ENCODE measurements at places on chromosomes 1 and 21. TPM values are rescaled to one million over a fixed set of nuclear protein-coding genes. Genes with fewer than 3 reads are reported as not detected.

GPR25 gene
- 0.32 TPM for total RNA-seq

ACTL8 gene
- not detected for total RNA-seq

USH2A gene
- total RNA-seq: not detected

OR2T11 gene
- not detected for total RNA-seq

PRELP gene
- 91.8 TPM for total RNA-seq

GRCh38 chr1:151197863-151198253 lies 494 bp upstream of the PIP5K1A start:
- no peak for DNase-seq

- no peak for DNase-seq
These were observed 161.3 kb downstream of the CLEC20A start for GRCh38 chr1:178335426-178335825.

DNA sequence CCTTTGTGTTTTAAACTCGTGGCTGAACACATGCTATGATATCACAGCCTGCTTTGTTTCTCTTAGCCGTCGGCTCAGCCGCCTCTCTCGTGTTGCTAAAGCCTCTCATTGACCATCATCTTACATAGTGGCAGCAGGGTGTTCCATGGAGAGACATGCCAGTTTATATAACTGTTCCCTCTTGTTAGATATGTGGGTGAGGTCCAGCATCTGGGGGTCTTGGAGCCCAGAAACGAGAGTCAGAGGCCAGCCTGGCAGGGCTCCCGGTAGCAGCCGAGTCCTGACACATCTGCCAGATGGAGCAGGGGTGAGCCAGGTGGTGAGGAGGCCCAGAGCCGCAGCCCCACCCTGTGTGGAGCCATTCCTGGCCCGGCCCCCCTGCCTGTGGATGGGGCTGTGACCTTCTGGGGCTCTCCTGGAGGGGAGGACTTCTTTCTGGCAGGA lies 11.9 kb downstream of the PODN start:
- DNase-seq: peak; percentile 59

- no peak for DNase-seq
These were observed 546.2 kb upstream of the ADGRL2 start for GRCh38 chr1:81254560-81254959.

DNA sequence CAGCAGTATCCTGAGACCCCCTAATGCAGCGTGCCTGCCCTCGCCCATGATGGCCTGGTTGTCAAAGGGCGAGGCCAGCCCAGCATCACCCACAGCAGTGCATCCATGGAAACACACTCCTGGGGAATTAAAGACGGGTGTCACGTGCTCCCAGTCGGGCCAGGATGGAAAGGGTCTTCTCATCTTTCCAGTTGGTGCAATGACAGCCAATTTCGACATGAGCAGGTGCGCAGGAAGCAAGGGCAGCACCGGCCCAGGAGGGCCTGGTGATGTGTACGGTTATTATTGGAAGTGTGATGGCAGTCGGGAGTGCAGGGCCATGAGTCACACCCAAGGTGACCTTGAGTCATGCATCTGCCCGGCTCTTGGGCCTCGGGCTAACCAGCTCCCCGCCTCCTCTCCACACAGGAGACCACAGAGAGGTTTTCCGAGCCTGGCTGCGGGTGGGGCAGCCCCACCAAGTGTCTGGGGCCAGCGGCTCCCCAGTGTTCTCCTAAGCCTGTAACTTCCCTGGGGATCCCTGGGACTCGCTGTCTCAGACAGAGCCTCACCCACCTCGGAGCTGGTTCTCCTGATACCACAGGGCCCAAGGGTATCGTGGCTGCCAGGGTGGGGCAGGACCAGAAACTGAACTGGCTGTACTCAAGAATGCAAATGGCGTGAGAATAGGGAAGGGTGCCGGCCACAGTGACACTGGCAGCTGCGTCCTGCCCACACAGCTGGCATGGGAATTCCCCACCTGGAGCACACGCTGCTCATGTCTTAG lies 119.8 kb downstream of the SIK1 start:
- DNase-seq: peak; percentile 63

DNA sequence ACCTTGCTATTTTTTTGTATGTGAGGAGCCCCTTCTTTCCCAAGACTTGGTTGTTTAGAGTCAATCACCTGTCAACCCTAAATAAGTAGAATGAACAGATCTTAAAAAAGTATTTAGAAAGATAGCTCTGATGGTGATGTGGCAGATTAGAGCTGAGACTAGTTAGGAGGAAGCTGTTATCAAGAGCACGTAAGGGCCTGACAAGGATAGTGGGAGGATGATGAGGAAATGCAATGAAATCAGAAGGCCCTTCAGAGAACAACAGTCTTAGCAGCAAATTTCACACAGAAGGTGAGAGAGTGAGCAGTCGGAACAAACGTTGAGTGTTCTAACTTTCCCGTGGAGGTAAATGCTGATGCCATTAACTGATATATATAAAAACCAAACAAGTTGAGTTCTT lies 15.9 kb upstream of the S1PR1 start:
- no peak for DNase-seq

DNA sequence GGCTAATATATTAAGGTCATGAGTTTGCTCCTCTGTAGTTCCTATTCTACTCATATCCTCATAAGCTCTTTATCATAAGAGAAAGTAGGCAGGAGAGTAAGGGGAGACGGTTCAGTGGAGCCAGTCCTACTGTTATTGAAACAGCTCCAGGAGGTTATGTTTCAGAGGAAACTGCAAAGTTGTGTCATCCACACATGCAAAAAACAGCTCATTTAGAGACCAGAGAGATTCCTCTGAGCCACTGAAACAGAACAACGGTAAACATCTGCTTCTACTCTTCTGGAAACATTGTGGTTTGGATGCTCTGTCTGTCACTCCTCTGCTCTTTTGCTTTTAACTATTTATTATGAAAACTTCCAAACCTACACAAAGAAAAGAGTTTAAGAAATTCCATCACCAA lies 66.3 kb upstream of the PPP2R5A start:
- DNase-seq: no peak

GRCh38 chr1:238789916-238790667 lies 596.3 kb upstream of the CHRM3 start:
- no peak for DNase-seq

GRCh38 chr1:168342572-168343280 lies 62.0 kb downstream of the TBX19 start:
- peak; percentile 91 for DNase-seq

- DNase-seq: peak; percentile 47
These were observed 85.1 kb downstream of the STUM start for GRCh38 chr1:226633541-226634165.

DNA sequence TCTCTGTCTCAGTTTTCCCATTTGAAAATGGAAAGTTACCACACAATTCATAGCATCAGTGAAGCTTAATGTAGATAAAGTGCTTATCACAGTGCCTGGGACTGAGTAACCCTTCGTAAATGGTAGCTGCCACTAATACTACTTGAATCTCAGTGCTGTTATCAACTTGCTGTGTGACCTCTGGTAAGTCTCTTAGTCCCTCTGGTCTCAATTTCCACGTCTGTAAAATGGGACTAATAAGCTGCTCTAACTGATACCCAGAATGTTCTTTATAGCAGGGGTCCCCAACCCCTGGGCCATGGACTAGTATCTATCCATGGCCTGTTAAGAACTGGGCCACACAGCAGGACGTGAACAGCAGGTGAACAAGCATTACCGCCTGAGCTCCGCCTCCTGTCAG lies 7.7 kb downstream of the SERINC2 start:
- DNase-seq: no peak

GRCh38 chr1:69070660-69071373 lies 496.9 kb upstream of the LRRC7 start:
- DNase-seq: no peak

Measured in upper lobe of right lung (tissue), 1 donor.